ENCODE measurements at places on chromosomes 13 and 19.

DNA sequence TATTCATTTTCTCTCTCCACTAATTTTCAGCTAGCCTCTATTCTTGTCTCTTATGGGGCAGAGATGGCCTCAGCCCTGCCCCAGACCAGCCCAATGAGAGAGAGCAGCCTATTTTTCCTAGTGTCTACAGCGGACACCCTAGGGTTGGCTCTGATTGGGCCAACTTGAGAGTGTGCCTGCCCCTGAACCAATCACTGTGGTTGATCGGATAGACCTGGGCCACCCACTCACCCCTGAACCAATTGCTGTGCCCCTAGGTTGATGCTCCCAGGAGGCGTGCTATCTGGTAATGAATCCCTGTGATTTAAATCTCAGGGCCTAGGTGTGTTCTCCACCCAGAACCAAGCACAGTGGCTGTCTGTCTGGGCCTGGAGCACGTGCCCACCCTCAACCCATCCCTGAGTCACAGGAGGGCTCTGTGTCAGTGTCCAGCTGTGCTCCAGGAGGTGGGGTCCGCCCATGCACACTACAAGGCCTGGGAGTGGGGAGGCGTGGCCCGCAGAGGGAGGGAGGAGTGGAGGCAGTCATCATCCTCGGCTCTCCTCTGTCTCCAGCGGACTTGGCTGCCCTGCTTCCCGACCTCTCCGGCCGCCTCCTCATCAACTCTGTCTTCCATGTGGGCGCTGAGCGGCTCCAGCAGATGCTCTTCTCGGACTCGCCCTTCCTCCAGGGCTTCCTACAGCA is 14.9 kb upstream of the SCN1B start:
- no peak for ATAC-seq
- peaks cover 53% of the 10 kb centered on the region for H3K4me1 ChIP-seq
- H3K36me3 ChIP-seq: peaks cover 83% of the 10 kb centered on the region
- no peak overlapping the region for H3K27ac ChIP-seq
- H3K27me3 ChIP-seq: no peaks in the 10 kb centered on the region

DNA sequence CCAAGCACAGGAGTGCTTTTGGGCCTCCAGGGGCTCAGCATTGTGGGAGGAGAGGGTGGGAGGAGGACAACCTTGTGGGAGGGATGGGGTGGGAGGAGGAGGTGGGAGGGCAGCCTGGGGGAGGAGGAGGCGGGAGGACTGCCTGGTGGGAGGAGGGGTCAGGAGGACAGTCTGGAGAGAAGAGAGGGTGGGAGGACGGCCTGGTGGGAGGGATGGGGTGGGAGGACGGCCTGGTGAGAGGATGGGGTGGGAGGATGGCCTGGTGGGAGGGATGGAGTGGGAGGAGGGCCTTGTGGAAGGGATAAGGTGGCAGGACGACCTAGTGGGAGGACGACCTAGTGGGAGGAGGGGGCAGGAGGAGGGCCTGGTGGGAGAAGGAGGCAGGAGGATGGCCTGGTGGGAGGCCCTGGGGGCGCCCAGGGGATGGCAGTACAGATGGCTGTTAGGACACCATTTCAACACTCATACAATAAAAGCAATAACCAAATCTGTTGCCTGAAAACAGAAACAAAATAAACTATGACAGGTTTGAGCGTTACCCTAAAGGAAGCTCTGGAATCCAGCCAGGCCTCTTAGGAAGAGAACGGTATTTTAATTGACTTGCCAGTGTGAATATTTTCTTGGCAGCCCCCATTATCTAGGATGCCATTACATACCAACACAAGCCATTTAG is 63.7 kb downstream of the CRYL1 start:
- H3K36me3 ChIP-seq: peaks cover 16% of the 10 kb centered on the region
- H3K4me3 ChIP-seq: no peak overlapping the region
- peaks cover 17% of the 10 kb centered on the region for H3K4me1 ChIP-seq
- H3K27me3 ChIP-seq: no peaks in the 10 kb centered on the region

DNA sequence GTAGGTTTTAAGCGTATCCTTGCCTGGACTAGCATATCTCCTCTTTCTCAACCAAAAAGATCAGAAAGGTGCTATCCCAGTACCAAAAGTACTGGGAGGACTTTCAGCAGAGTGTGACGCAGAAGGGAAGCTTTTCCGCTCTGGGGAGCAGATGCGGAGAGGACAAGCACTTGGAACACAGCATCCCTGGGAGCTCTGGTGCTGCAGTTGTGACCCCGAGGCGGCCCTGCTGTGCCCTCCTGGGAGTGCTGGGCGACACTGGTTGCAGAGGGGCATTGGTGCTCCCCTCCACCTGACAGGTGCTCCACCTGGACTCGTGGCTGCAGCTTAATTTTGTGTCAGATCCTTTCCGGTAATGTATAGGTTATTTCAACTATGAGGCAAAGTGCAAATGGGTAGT is 3.4 kb downstream of the NAXD start:
- ATAC-seq: no peak
- no peaks in the 10 kb centered on the region for H3K36me3 ChIP-seq
- no peak overlapping the region for H3K27ac ChIP-seq
- no peak overlapping the region for H3K4me3 ChIP-seq
- H3K27me3 ChIP-seq: no peaks in the 10 kb centered on the region

DNA sequence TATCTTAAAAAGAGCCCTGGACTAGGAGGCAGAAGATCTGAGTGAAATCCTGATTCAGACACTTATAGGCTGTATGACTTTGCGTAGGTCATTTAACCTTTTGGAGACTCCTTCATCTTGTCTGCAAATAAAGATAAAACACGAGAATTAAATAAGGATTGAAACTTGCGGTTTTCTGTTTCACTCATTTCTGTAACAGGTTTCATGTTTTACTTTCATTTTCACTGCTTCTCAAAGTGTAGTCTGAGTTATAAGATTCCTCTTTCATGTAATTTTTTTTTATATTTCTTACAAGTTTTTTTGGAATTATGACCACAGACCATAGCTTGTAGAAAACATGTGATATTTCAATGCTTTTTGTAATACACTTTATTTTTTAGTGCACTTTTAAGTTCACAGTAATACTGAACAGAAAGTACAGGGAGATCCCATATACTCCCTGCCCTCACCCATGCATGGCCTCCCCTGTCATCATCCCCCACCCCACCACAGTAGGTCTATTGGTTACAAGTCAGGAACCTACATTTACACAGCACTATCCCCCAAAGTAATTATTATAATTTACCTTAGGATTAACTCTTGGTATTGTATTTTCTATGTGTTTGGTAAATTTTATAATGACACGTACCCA is 174.6 kb downstream of the ITGBL1 start:
- no peaks in the 10 kb centered on the region for H3K36me3 ChIP-seq
- peak; percentile 93 for ATAC-seq
- peaks cover 32% of the 10 kb centered on the region for H3K4me1 ChIP-seq
- peaks cover 8% of the 10 kb centered on the region for H3K27me3 ChIP-seq
- H3K4me3 ChIP-seq: peak overlapping the region; percentile 25

DNA sequence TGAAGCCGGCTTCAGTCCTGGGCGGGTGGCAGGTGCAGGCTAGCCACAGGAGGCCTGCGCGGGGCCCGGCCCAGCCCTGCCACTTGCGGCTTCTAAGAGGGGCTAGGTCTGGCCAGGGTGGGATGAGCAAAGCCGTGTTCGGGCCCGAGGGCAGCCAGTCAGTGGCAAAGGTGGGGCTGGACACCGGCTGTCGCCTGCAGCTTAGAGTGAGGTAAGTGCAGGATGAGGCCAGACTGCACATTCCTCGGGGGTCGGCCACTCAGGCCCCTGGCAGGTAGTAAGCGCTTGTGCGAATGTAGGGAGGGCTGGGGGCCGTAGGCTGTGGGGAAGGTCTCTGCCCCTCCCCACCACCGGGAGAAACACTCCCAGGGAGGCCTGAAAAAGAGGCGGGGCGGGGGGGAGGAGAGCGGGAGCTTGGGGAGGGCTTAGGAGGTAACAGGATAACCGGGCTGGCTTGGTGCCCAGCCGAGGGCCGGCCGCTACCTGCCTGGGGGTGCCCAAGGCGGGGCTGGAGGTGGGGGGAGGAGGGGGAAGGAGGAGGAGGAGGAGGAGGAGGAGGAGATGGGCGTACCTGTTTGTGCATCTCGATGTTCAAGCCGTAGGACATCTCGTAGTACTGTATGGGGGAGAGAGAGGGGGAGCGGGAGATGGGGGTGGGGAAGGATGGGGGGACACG is 6.4 kb downstream of the TLE5 start:
- no peak overlapping the region for H3K4me3 ChIP-seq
- peaks cover 60% of the 10 kb centered on the region for H3K36me3 ChIP-seq
- ATAC-seq: no peak
- H3K4me1 ChIP-seq: peaks cover 47% of the 10 kb centered on the region
- no peaks in the 10 kb centered on the region for H3K27me3 ChIP-seq

DNA sequence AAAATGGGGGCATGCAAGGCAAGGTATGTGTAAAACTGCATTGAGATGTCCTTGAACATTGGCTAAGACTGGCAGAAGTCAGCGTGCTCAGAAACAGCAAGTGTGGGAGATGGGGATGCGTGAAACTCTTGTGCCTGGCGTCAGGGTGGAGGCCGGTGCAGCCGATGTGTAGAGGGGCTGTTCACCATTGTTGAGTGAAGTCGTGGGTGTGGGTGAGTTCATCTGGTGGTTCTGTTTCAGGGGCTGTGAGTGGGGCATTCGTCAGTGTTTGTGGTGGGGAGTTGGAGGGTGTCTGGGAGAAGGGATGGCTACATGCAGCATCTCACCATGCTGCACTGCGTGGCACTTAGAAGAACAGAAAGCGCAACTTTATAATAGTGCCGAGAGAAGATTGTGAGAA is 11.4 kb upstream of the MIA start:
- ATAC-seq: no peak
- peaks cover 75% of the 10 kb centered on the region for H3K36me3 ChIP-seq
- no peak overlapping the region for H3K27ac ChIP-seq
- no peak overlapping the region for H3K4me3 ChIP-seq
- peaks cover 23% of the 10 kb centered on the region for H3K4me1 ChIP-seq

DNA sequence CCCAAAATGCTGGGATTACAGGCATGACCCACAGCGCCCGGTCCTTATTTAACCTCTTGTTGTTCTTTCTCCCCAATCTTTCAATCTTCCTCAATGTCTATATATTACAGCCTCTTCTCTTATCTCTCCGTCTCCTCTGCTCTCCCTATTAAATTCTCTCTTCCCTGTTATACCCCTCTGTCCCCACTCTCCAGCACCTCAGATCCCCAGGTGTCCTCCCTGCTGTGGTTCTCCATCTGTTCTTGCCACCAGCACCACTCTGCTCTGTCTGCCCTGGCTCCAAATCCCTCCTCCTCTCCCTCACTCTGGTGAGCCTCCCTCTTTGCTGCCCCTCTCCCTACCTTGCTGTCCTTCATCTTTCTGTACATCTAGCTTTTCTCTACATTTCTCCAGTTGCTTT is 1.1 kb downstream of the ZNF600 start:
- H3K27me3 ChIP-seq: no peaks in the 10 kb centered on the region
- H3K4me1 ChIP-seq: peaks cover 41% of the 10 kb centered on the region
- H3K27ac ChIP-seq: peak overlapping the region; percentile 71

DNA sequence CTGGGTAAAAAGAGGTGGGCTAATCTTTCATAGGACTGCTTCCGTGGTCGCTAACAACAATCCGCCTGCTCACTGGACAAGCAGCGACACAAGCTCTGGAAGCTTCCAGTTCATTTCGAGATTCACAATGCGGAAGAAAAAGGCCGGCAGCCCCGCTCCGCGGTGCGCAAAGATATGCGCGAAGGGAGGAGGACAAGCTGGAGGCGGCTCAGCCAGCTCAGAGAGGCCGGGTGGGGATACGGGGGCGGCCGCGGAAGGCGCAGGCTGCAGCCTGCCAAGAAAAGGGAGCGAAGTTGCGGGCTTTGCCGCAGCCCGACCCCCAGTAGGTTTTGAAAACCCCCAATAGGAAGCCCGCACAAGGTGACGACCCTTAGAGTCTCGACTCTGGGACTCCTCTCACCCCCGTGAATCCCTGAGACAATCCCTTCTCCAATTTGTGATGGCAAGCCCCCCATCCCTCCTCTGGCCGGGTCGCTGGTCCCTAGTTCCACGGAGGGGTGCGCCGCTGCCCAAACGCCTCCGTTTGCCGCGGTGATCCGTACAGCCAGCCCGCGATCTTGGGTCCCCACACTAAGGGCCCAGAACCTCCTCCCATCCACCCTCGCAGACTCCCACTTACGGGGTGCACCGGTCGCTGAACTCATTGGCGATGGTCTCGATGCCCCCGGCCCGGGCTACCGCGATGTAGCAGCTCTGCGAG is 697 bp downstream of the HSPH1 start:
- peak overlapping the region; percentile 97 for H3K27ac ChIP-seq
- ATAC-seq: peak; percentile 29
- H3K4me1 ChIP-seq: peaks cover 30% of the 10 kb centered on the region
- H3K36me3 ChIP-seq: peaks cover 11% of the 10 kb centered on the region
- H3K27me3 ChIP-seq: no peaks in the 10 kb centered on the region

DNA sequence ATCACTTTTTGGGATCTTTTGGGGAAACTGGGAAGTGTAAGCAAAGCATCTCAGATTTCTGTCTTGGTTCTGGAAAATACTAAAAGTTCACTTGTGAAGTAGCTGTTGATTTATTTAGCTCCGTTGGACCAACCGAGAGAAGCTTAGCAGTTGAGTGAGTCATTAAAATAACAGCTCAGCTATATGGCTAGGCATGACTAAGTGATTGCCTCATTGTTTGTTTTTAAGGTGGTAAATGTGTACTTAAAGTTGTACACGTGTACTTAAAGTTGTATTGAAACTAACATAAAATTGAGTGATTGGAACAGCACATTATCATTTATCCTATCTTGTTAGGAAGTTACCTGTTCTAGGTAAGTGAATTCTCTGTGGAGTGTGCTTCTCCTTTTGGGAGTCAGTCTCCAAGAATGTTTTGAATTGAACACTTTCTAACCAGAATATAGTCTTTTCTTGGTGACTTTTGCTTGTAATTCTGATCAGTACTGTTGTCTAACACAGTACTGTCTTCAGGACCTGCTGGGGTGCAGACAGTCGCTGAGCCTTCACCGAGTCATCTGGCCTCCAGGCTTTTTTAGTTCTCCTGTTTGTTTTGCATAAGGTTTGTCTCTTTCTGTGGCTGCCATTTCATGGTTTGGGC is 2.9 kb upstream of the DCUN1D2 start:
- no peaks in the 10 kb centered on the region for H3K27me3 ChIP-seq
- ATAC-seq: no peak
- H3K4me1 ChIP-seq: peaks cover 54% of the 10 kb centered on the region

GRCh38 chr19:7641290-7642276 is 4.7 kb downstream of the STXBP2 start:
- H3K4me3 ChIP-seq: no peak overlapping the region
- peaks cover 39% of the 10 kb centered on the region for H3K4me1 ChIP-seq
- H3K27me3 ChIP-seq: no peaks in the 10 kb centered on the region

DNA sequence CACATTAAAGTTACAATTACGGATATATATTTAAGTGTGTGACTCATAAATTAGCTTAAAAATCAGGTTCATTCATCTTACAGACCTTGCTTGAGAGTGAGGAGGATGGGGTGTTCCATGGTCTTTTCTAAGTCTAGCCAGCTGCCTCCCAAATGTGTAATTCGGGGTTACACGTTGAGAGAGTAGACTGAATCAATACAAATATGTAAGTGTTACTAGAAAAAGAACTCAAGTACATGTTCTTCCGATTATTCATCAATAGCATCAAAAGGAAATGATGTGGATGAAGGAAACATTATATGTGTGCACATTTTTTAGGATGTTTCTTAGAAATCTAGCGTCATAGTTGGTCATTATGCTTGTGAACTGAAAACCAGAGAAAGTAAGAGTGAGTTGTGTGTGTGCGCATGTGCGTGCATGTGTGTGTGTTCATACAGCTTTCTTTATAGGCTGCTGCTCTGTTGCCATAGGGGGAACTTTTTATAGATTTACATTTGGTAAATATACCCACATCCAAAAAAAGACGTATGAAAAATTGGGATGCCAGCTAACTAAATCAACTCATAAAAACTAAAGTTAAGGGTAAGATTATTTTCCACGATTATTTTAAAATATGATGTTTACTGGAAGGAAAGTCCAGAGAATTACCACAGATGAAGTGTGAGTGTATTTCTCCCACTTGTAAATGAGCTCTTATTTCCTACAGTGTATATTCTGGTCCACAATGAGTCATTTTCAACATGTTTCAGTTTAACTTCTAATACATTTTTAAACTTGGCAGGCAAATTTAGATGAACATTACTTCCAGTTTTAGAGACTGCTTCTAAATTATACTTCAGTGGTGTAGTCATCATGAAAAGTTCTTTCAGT is 82.4 kb downstream of the PIBF1 start:
- no peak for ATAC-seq
- H3K36me3 ChIP-seq: peaks cover 39% of the 10 kb centered on the region

Measured in stimulated activated memory B cell treated with anti-CD40 and anti-IgM and Interleukin-4, amounts not matched to agents 10 μg/mL and 1 μg/mL and 100 μg/mL, for 72 hours (primary cell).